ENCODE measurements at places on chromosomes 2 and 18.

- DNase-seq: no peak
Observed at GRCh38 chr2:31075431-31075830, 62.8 kb downstream of the GALNT14 start.

DNA sequence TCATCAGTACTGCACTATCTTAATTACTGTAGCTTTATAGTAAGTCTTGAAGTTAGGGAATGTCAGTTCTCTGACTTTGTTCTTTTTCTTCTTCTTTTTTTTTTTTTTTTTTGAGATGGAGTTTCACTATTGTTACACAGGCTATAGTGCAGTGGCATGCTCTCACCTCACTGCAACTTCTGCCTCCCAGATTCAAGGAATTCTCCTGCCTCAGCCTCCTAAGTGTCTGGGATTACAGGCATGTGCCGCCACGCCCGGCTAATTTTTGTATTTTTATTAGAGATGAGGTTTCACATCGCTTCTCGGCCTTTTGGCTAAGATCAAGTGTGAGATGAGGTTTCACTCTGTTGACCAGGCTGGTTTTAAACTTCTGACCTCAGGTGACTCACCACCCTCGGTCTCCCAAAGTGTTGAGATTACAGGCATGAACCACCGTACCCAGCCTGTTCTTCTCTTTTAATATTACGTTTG is 41.9 kb upstream of the TANC1 start:
- DNase-seq: peak; percentile 87

GRCh38 chr2:64970495-64970894 is 18.7 kb upstream of the SLC1A4 start:
- DNase-seq: no peak

- DNase-seq: no peak
Observed at GRCh38 chr2:15967415-15968279, 27.3 kb downstream of the MYCN start.

All from M059J (cell line).